ENCODE measurements at places on chromosomes 1 and 21.

GRCh38 chr1:153371231-153371630 lies 4.2 kb downstream of the S100A12 start:
- DNase-seq, result no peak

- DNase-seq, result no peak
Measured at GRCh38 chr1:209746451-209747165, 9.2 kb upstream of the TRAF3IP3 start.

- DNase-seq, result no peak
Measured at GRCh38 chr1:94636100-94636499, 94.5 kb upstream of the F3 start.

GRCh38 chr1:163069655-163070277 lies 605 bp downstream of the RGS4 start:
- no peak for DNase-seq

DNA sequence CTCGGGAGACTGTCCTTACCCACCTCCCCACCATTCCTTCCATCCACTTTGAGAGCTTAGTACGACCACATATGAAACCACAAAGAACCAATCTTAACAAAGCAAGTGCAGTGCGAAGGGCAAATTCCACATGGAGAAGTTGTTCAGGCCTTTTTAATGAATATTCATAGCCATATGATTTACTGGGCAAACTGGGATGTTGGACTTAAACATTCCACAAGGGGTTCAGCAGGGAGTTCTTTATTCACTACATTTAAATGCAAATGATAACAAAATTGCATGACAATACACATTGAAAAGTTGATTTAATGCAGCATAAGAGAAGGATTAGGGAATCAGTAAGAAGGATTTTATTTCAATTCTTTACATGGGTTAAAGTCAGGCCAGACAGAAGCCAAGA lies 14.7 kb downstream of the NMNAT2 start:
- DNase-seq, result no peak

GRCh38 chr1:65772607-65773006 lies 20.1 kb upstream of the PDE4B start:
- DNase-seq, result no peak

DNA sequence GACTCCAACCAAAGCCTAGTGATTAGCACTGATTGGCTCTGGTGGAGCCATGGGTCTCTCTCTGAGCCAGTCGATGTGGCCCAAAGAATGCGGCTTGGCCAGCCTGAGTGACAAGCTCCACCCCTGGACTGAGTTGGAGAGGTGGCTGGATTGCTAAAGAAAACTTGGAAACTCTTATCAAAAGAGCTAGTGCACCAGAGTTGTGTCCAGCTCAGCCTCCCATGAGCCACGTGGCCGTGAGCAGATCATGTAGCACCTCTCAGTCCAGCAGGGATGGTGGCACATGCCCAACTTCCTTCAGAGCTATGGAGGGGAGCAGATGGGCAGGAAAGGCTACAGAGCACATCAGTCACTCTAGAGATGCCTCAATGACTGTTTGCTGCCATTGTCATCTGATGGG lies 142.8 kb upstream of the VAMP3 start:
- no peak for DNase-seq

GRCh38 chr1:9078015-9078751 lies 8.7 kb upstream of the SLC2A5 start:
- DNase-seq, result no peak

- DNase-seq, result no peak
Measured at GRCh38 chr1:198530953-198531352, 9.5 kb downstream of the ATP6V1G3 start.

GRCh38 chr1:153962088-153963029 lies 978 bp downstream of the SLC39A1 start:
- DNase-seq, result peak; percentile 58

GRCh38 chr1:246215510-246215903 lies 291.6 kb downstream of the SMYD3 start:
- DNase-seq, result no peak

DNA sequence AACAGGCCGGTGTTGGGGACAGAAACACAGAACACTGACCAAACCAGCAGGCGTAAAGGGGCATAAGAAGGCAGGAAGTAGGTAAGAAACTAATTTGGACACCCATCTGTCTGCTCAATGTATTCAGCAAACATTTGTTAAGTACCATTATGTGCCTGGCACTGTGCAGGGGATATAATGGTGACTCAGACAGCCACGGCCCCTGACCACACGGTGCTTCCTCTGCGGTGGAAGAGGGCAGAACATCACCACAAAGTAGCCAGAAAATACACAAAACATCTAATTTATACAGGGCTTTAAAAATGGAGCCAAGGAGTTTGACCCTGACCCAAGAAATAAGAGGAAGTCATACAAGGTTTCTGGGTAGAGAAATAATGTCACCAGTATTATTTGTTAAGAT lies 12.9 kb downstream of the DNAJC11 start:
- DNase-seq, result no peak

- DNase-seq, result no peak
Measured at GRCh38 chr1:220901881-220902280, 22.6 kb downstream of the HLX start.

All from AG20443 (cell line).